ENCODE measurements at places on chromosomes 2 and 18.

DNA sequence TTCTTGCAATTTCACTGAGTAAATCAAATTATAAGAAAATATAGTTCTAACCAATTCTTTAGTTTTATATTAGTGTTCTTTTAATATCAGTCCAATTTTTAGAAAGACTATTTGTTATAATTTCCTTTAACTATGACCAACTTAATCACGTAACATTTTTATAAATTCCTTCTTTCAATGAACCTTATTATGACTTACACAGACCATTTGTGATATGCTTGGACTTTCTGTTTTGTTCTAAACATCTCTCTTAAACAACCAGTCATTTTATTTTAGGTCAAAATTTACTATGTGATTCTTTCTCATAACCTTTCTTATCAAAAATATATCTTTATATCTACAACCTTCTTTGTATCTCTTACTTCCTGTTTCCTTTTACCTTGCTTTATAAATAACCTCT is 39.5 kb upstream of the DYNAP start:
- peak; percentile 18 for DNase-seq

- no peak for DNase-seq
Measured at GRCh38 chr2:80530442-80531064, 226.0 kb upstream of the LRRTM1 start.

DNA sequence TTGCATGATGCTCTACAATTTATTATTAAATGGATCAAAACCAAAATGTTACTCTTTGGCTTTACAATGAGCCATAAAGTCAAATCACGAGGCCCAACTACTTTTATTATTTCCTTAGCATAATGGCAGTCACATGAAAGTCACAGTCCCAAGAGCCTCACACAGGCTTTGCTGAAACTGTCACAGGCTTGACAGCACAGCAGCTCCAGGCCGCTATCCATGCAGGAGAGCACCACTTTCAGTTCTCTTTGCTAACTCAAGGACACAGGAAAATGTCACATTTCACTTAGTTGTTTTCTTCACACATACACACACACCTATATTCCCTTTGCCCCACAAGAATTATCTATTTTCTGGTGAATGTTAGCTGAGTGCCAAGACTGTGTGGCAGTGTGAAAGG is 11.1 kb upstream of the MSGN1 start:
- no peak for DNase-seq

GRCh38 chr2:77631007-77631406 is 108.8 kb upstream of the LRRTM4 start:
- no peak for DNase-seq

- no peak for DNase-seq
Measured at GRCh38 chr2:192327576-192327975, 132.8 kb upstream of the TMEFF2 start.

- DNase-seq = no peak
Measured at GRCh38 chr2:147096671-147097070, 748.2 kb upstream of the ACVR2A start.

Measured in NCI-H1105 treated with DMSO at 0.1 percent for 48 hours (cell line).